ENCODE measurements at places on chromosomes 3 and 15.

- no peak for DNase-seq
These were observed 30.1 kb upstream of the TBC1D5 start for GRCh38 chr3:17772556-17772955.

DNA sequence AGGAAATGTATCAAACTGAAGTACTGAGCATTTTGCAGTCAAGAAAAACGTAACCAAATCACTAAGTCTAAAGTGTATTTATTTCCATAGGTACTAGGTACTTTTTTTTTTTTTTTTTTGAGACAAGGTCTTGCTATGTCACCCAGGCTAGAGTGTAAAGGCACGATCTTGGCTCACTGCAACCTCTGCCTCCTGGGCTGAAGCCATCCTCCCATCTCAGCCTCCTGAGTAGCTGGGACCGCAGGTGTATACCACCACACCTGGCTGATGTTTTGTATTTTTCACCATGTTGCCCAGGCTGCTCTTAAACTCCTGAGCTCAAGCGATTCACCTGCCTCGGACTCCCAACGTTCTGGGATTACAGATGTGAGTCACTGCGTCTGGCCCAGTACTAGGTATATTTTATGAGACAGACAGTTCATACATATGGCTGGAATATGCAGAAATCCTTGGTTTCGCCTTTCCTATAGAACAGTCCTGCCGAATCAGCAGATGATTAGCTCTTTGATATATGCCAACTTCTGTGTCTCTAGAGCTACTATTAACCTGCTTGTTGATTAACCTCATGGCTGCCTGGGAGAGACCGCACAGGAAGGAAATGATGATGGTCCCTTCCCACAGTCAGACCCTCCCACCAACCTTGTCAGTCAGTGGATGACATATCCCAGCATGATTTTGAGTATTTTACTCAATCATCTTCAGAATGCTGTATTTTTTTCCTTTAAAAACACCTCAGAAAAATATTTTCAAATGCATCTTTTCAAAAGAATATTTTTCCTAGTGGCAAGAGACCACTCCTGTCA is 32.3 kb downstream of the TMOD3 start:
- no peak for DNase-seq

DNA sequence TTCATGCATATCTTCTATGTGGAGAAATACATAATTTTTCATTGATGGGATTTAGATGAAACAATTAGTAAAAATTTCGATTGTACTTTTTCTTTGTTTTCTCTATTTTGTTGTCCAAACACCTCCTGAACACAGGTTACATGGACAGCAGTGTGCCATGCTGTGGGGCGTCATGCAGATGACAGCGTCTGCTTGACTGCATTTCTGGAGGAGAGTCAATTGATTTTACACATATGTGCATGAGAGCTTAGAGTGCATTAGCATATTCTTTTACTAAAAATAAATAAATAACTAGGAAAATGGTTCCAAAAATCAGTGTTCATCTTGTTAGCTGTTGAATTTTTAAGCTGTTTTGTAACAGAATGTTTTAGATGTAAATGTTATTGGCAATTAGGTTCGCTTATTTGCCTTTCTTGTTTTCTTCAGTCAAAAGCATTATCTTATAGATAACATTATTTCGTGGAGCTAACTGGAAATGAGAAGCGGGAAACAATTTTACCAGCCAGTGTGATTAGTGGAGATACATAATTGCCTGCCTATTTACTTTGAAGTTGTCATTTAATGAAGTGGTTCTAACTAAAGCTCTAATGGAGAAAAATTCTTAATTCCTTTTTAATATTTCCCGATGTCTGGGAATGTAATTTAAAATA is 82.7 kb upstream of the VGLL3 start:
- no peak for DNase-seq

- no peak for DNase-seq
These were observed 18.0 kb downstream of the PLA2G4F start for GRCh38 chr15:42138411-42138810.

GRCh38 chr3:149581248-149581647 is 76.6 kb downstream of the WWTR1 start:
- DNase-seq: no peak

DNA sequence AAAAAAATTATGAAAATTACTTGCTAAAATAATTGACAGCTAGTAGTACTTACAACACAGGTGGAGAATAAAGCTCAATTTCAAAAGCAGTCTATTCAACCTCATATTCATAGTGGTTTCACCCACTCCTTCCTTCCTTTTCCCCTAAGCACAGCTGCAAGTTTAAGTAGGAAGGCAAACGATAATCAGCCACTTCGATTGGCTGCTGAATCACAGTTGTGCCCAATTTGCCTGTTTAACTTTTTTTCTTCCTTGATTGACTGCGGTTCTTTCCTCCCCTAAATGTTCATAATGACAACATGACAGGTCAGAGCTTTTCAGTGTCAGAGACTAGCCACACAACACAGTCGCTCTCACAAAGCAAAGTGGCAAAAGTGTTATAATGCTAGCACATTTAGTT is 468.0 kb upstream of the GBE1 start:
- DNase-seq: no peak

- no peak for DNase-seq
These were observed 123.4 kb upstream of the MEF2A start for GRCh38 chr15:99442252-99442897.

DNA sequence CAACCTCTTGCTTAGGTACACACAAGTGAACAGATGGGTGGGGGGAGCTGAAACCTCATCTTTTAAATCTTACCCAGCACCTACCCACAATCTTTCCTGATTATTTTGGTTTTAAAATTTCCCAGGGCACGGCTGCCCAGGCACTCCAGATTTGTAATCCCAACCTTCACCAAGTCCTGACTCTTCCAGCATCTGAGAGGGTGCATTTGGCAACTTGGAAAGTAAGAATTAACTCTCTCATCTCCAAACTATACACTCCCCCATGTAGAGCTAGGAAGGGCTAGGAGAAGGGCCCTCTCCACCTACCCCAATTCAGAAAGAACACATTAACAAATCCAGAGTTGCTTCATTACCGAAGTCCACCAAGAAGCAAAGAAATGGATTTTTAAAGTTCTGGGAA is 41.7 kb upstream of the PRICKLE2 start:
- DNase-seq: no peak

DNA sequence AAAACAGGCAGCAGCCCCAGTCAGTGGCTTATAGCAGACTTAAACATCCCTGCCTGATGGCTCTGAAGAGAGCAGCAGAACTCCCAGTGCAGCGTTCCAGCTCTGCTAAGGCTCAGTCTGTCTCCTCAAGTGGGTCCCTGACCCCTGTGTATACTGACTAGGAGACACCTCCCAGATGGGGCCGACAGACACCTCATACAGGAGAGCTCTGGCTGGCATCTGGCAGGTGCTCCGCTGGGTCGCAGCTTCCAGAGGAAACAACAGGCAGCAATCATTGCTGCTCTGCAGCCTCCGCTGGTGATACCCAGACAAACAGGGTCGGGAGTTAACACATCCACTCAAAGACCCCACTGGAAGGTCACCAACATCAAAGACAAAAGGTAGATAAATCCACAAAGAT is 93.5 kb downstream of the RFX7 start:
- no peak for DNase-seq

- DNase-seq: no peak
These were observed 7.4 kb downstream of the A4GNT start for GRCh38 chr3:138124706-138125355.

DNA sequence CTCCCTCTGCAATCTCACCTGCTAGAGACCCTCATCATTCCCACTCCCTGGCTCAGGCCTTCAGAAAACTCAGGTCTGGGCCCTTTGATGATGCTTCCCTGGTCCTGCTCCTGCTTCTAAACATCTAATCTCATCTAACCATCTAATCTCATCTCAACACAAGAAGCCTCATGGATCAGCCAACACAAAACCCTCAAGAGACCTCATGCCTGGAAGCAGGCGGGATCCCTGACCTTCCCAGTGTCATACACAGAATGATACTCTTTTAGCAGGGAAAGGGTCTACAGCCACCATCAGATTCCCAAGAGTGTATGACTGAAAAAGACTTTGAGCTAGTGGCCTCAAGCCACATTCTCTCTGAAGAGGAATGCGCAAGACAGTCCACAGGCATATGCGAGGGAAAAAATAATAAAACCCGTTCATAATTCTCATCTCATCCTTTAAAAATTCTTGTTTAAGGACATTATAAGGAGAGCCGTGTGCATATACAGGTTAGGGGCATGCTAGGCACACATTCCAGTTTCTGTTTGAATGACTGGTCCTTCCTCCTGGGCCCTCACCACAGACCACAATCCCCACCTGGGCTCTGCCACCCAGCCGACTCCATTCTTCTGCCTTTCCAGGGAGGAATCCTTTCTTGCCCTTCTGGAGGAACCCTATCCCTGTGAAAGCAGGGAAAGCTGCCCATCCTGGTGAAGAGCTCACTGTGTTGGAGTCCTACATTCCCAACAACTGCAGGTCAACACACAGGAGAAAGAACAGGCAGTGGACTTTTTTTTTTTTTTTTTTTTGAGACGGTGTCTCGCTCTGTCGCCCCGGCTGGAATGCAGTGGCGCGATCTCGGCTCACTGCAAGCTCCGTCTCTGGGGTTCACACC is 2.2 kb downstream of the ZXDC start:
- DNase-seq: no peak

DNA sequence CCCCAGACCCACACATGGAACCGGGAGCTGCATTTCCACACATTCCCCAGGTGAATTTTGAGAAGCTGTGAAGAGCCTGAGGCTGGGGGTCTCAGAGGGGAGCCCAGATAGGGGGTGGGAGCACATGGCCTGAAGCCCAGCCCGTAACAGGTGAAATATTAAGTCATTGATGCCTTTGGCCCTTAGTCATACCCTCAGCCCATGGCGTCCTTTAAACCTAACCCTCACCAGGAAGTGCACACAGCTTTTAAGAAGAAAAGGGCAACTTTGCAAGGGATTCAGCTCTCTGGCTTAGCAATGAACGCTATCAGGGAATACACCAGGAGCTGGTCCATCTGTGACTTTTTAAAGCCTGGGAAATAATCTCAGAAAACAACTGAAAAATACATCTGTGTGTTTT is 40.6 kb downstream of the WNT7A start:
- no peak for DNase-seq

DNA sequence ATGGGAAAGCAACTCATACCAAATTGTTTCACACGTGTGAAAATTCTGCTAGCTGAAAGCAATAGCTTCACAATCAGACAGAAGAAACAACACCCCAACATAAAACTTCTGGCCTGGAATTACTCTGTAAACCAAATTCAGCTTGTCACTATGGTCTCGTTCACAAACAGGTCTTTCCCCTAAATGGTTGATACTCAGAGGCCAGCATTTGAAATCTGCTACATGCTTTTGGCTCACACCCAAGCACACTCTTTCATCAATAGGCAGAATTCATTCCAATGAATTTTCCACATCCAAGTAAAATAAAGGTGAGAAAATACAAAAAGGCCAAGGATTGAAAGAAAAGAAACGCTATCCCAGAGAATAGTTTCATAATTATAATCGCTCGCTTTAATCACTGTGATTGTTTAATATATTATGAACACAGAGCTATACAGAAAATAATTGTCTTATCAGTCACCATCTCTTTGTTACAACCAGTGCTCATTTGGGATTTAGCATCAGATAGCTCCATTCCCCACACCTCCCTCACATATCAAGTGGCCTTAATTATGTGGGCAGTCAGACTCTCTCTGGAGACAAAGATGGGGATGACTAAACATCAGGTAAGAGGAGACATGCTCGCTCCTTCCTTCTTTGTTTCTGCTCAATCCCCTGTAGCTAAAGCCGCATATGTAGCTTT is 503.8 kb upstream of the ARRDC4 start:
- DNase-seq: no peak

- no peak for DNase-seq
These were observed 9.3 kb downstream of the COLQ start for GRCh38 chr3:15512166-15512565.

GRCh38 chr3:133404920-133405319 is 5.1 kb downstream of the BFSP2 start:
- DNase-seq: no peak

DNA sequence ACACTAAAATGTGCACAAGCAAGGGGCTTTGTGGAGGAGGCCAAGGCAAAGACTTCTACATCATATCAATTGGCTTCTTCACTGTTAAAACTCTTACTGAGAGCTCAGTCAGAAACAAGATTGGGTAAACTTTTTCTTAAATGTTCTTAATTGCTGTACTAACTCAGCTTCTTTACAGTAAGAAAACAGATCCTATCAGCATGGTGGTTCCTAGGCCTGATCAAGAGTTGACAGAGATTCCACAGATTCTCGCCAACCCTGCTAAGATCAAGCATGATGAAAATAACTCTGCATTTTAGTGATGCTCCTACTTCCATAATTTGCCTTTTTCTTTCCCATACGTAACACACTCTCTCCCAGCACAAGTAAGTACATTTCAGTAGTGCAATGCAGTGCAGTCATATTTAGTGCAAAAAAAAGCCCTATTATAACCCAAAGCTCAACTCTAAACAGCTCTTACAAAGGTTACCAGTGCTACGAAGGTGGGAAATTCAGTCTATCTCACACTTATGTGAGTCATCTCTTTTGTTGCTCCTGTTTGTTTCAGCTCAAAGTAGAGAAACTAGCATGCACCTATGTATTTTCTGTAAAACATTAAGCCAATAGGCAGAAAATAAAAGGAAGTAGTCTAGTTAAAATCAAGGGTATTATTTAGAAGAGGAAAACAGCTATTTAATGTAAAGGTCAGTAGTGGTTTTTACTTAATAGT is 29.9 kb downstream of the TIGIT start:
- DNase-seq: no peak

- DNase-seq: no peak
These were observed 22.1 kb downstream of the ACKR2 start for GRCh38 chr3:42831321-42831713.

GRCh38 chr3:55453886-55454496 is 33.1 kb downstream of the WNT5A start:
- DNase-seq: no peak

- no peak for DNase-seq
These were observed 34.3 kb upstream of the PLSCR2 start for GRCh38 chr3:146503461-146504202.

DNA sequence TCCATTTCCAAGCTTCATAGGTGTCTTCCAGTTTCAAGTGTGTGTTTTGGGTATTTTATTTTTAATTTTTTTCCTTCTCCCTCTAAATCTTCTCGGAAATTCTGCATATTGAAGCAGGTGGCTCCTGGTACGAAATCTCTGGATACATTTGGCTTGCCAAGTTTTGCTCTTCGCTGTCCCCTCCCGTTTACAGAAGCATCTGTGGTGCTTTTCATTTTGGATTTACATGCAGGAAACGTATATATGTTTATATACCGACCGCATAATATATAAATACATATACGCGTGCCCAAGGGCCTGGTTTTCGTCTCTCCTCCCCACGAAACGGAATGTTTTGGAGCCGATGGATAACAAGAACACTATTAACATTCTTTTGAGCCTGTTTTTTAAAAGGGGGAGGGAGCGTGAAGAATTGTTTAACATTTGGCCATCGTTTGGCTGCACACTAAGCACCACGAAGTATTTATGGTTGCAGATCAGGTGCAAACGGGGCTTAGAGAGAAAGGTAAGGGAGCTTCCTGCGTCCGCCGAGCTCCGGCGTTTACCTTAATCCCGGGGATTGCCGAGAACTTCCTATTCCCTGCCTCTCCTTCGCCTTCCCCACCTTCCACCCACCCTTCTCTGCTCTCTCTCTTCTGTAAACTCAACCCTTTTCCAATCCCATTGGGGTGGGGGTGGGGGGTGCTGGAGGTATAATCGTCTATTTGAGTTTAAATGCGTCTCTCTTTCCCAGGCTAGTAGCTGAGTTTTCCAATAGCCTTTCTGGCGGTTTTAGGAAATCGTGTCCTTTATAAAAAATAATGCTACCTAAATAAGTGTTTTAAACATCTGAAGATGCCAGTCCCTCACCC is 1.1 kb upstream of the NLGN1 start:
- DNase-seq: no peak

- DNase-seq: no peak
These were observed 55.8 kb upstream of the MYO5C start for GRCh38 chr15:52351206-52351908.
